ENCODE measurements at places on chromosomes 13 and 19.

GRCh38 chr13:109385242-109385560, 401.2 kb downstream of the IRS2 start:
- DNase-seq = no peak

DNA sequence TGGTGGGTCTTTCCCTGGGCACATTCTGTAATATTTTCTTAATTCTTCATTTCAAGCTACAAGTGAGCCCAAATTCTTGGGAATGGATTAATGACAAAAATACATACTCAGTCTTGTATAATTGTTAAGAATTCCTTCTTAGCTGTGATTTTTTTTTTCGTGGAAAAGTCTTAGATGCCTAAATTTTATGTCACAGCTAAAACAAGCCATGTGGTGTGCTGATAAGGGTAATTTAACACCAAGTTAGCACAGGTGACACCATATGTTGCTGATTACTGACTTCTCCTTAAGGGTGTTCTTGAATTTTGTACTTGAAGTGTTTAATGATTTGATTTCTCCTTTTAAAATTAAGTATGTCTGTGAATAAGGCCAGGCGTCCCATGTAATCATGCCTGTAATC, 29.3 kb downstream of the WDFY2 start:
- DNase-seq = no peak

DNA sequence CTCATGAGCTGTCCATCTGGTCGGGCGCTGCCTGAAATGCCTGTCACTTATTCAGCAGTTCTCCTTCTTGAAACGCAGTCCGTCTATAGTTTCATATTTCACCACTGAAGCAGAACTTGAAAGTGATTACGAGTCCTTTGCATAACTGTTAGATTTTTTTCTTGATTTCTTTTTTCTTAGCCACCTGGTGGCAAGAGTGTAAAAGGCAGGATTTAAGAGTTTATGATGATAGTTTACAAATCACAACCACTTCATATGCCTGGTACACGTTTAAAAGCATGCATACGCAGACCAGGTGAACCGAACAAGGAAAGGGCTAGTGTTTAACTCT, 45.8 kb downstream of the GGACT start:
- no peak for DNase-seq

- no peak for DNase-seq
Measured at GRCh38 chr13:33494596-33495204, 209.1 kb upstream of the STARD13 start.

GRCh38 chr19:30631033-30631370, 258.8 kb downstream of the ZNF536 start:
- no peak for DNase-seq

DNA sequence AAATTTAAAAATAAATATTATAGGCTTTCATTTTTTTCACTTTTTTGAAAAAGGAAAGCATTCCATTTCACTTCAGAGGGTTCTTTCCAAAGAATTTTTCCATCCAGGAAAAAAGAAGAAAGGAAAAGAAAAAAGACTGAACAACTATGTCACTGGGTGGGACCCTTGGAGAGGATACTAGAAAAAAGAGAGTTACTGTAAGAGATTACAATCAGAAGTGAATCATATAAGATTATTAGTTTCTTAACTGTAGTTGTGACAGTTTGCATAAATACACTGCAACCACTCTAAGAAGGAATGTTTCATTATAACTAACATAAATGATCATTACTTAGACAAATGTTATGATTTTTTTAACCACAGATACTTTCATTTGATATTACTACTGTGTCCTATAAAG, 87.8 kb downstream of the KLF12 start:
- DNase-seq = no peak

- DNase-seq = no peak
Measured at GRCh38 chr13:37869756-37870488, at the start of gene TRPC4. TRPC4 (minus strand) TSS chr13:37869772; CDS start chr13:37783333, 86,439 bp downstream.

- peak; percentile 40 for DNase-seq
Measured at GRCh38 chr13:45119469-45119990, 780 bp upstream of the GTF2F2 start.

- DNase-seq = no peak
Measured at GRCh38 chr13:79128158-79128557, 277.9 kb downstream of the RBM26 start.

GRCh38 chr19:2380567-2380966, 20.5 kb downstream of the TMPRSS9 start:
- DNase-seq = no peak

GRCh38 chr19:55699221-55699620, 24.2 kb downstream of the EPN1 start:
- DNase-seq = no peak

DNA sequence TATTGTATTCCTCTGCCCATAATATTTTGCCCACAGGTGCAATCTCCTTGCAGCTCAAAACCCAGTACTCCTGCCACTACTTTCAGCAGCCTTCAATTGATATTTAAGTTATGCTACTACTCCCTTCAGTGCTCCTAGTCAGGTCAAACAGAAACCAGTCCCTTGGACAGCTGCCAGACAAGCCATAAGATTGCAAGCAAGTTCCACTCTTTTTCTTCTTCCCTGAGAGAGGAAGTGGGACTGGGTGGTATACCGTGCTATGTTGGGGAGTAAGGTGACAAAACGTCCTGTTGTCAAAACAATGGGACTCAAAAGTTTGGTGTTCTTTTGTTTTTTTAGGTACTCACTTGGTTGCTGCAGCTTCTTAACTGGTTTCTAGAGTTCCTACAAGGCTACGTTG, 63.1 kb upstream of the FRY start:
- no peak for DNase-seq

DNA sequence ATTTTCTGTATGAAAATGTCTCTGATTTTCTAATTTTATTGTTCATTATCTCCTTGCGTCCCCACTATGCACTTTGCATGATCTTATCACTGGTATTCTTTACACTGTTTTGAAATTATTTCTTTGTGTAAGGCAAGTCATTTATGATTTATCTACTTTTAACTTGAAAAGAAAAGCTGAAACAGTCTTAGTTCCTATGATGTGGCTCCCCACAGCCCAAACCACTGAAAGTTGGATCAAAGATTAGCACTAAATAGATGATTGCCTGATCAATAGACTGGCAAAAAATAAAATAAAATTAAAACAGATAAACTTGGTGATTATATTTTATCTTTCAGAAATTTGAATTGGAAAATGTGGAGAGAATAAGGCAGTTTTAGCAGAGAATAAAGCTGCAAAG, 1101.9 kb downstream of the PCDH9 start:
- no peak for DNase-seq

GRCh38 chr13:105329359-105329758, 1206.1 kb downstream of the EFNB2 start:
- DNase-seq = no peak

DNA sequence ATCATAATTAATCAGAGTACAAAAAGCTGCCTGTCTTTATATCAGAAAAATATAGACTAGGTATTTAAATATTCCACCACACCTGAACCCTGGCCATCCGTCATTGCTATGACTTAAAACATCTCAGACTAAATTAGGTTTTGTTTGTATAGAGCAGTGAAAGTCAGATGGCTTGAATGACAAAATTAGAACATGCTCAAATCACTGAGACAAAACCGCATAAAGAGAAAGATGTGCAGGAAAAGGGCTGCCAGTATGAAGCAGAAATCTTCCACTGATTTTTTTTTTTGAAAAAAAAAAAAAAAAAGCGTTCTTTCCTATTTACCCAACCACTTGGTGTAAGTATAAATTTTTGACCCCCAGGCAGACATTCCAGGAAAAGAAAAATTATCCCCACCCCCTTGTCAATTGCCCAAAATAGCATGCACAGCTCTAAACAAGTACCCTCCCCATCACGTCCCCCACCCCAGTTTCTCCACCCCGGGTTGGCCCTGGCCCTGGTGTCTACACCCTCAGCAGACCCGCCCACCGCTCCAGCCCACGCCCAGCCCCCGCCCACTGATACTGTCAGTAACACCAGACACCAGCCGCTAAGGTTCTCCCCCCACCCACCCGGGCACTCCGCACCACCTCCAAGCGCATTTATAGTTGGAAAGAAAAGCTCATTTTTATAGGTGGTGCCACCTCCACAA, 118.6 kb downstream of the URI1 start:
- no peak for DNase-seq

GRCh38 chr19:1850809-1851653, 2.7 kb upstream of the REXO1 start:
- no peak for DNase-seq

DNA sequence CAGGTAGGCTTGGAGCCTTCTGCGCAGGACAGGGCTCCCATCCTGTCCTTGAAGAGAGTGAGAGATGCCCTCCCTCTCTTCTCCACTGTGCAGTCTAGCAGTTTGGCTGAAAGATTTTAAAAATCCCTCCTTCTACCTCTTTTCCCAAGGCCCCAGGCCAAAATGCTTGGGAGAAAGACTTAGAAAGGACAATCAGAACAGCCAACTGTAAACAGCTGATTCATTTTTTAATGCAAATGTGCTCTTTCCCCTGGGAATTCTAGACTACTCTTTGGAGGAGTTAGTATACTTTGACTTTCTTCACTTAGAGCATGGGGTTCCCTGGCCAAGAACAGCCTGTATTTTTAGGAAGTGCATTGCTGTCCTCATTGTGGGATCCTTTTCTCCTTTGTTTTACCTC, 398.9 kb downstream of the GPC6 start:
- DNase-seq = no peak

DNA sequence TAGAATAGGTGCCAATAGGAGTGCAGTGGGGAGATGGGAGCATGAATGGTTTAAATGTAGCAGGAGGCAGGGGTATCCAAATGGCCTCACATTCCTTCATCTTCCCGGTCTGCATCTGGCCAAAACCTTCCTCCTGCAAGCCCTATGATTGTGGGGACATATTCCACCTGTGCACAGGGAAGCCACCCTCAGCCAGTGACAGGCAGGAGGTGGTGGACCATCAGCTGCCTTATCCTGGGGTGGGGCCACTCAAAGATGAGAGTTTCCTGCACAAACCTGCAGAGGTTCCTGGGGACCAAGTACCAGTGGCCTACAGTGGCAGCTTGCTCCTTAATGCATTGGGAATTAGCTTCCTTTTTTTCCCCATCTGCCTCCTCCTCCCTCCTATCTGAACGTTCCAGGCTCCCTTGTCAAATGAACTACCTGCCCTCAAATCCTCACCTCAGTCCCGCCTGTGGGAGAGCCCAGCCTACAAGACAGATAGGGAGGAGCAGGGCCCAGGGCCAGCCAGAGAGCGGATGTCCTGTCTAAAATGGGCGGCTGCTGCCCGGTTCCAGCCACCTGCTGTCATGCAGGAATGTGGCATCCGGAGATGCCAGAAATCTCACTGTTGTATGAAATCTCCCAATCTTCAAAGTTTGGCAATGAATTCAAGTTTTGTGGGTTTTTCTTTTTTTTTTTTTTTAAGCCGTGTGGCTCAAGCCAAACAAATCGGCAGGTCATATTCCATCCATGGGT, 85.0 kb downstream of the TSHZ3 start:
- DNase-seq = no peak

GRCh38 chr13:27391471-27391870, 32.9 kb upstream of the GTF3A start:
- no peak for DNase-seq

- no peak for DNase-seq
Measured at GRCh38 chr13:76641056-76641455, 245.1 kb downstream of the KCTD12 start.

DNA sequence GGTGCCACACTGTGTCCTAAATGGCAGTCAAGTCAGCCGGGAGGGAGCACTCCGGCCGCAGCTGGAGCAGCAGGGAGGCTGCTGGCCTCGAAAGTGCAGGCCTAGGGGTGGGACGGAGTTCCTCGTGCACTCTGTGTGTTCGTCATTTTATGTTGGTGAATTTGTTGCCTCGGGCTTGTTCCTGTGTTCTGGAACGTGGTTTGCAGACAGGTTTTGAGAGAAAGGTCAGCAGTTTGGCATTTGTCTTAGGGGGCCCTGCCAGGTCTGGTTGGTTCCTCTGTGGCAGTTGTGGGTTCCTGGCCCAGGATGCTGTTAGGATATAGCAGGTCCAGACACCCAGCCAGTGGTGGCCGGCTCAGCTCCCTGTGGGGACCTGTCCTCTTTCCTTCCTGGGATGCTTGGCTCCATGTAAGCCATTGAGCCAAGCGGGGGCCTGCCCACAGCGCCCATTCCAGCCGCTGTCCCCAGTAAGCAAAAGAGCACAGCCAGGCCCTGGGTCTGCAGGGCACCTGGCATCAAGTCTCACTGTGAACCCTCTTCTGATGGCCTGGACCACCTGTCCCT, 30.0 kb downstream of the MPHOSPH8 start:
- DNase-seq = no peak

- DNase-seq = no peak
Measured at GRCh38 chr19:28393574-28394336, 819.2 kb downstream of the UQCRFS1 start.

GRCh38 chr13:31261241-31261640, 61.5 kb downstream of the B3GLCT start:
- no peak for DNase-seq

- DNase-seq = no peak
Measured at GRCh38 chr13:84574851-84575250, 692.6 kb upstream of the SLITRK1 start.

DNA sequence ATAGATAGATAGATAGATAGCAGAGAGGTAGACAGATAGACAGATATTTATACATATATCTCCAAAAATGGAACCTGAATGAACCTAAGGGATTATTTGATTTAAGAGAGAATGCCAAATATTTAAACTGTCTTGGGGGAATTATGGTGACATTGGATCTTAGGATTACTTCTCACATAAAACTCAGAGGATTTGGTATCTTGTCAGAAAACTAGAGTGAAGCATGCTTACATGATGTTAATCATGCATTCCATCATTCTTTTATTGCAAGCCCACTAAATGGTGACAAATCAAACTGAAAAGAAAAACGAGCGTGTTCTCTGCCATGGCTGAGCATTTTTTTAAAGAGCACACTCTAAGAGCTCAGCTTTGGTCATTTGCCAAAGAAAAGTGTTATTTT, 165.2 kb downstream of the PCDH9 start:
- DNase-seq = no peak

- DNase-seq = no peak
Measured at GRCh38 chr13:28220166-28220565, 81.8 kb downstream of the PAN3 start.

DNA sequence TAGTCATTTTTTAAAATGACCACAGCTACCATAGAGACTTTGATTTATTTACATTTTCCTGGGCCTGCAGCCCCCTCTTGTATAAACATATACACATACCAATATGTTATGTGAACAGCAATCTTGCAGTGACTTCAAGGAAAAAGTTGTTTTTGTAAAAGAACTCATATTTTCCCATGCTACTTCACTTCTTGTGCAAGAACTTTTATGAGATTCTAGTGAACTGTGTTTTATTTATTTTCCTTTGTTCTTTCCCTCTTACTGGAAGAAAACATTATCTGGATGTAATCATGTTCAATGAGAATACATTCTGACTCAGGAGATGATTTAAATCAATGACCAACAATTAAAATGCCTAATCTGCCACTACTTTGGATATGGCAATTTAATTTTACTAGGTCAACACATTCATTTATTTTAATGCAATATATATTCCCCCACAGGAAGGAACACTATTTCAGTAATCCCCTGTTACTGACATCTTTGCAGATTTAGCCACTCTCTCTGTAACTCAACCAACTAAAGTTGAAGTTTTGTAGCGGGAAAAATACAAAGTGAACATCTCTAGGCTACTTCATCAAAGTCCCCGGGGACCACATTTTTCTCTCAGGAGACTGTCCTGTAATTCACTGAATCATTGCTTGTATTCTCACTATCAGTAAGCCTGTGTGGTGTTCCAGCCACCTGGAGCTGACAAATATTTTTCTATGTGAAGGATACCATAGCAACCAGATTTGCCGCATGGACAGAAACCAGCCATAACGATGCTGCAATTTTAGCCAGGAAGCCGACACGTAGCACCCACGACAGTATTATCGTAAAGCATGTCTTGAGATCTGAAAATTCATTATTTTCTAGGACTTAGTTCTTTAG, 90.5 kb downstream of the STARD13 start:
- no peak for DNase-seq
